ENCODE measurements at places on chromosomes 12 and 14.

- peak; percentile 4 for DNase-seq
Measured at GRCh38 chr14:47226877-47227520, 448.4 kb downstream of the MDGA2 start.

DNA sequence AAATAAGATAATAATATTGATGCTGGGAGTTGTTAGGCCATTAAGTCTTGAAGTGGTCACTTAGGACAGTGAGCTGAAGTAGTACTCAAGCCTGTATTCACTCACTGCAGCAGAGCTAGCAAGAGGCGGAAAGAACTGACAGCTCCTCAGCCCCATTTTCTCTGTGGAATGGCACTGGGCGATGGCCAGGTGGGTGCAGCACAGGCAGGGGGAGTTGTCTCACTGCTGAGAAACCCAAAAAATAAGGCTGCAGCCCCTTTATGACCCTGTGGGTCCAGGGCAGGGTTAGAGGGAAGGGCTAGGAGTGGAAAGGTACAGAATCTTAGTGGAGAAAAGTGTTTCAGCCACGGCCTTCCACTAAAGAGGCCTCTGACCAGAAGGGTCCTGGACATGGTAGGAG lies 35.5 kb downstream of the PDZRN4 start:
- DNase-seq = no peak

DNA sequence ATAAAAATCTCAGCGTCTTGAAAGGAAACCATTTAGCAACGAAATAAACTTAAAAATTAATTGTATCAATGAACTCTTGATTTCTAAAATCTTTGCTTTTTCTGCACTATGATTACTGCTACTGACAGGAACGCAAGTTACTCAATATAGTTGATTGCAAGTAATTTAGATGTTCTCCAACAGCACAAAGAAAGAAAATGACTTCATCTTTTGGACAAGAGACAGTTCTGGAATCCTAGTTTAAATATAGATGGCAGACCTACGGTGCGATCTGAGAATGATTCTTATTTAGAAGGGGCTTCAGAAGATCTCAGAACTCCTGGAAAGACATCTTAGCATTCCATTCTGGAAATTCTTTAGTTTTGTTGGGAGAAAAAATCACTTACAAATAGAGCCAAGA lies 1.4 kb upstream of the SUDS3 start:
- no peak for DNase-seq

GRCh38 chr12:13204428-13204827 lies 7.9 kb downstream of the EMP1 start:
- DNase-seq = no peak

GRCh38 chr12:66500841-66501240 lies 178.0 kb downstream of the GRIP1 start:
- no peak for DNase-seq

- no peak for DNase-seq
Measured at GRCh38 chr14:95510804-95511203, 5.6 kb downstream of the SYNE3 start.

GRCh38 chr12:34547276-34547675 lies 525.0 kb downstream of the ALG10 start:
- DNase-seq = no peak

DNA sequence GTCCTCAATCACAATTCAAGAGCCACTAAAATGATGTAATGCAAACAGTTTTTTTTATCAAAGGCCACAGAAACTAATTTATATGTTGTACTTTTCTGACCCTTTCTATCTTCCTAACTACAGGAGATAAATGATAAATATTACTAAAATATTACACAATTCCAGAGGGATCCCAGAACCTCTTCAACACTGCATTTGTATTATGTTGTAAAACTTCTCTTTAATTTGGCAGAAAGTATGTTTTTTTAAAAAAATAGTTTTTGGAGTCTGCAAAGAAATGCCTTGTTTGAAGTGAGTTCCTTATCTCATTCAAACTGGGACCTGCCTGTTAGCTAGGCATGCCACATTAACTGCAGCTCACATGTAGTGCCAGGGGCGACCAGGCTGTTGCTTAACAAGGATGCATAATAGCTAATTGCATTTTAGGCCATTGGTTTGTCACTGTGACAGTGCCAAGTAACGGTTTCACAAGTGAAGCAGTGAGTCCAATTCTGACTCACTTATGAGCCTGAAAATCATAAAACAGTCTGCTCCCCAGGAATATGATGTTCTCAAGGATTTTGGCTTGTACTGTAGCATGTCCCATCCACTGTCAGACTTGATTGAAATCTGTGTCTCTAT lies 266.9 kb downstream of the KTN1 start:
- no peak for DNase-seq

- no peak for DNase-seq
Measured at GRCh38 chr12:12408265-12408690, 51.4 kb downstream of the BORCS5 start.

- no peak for DNase-seq
Measured at GRCh38 chr12:26396402-26396801, 201.0 kb downstream of the SSPN start.

DNA sequence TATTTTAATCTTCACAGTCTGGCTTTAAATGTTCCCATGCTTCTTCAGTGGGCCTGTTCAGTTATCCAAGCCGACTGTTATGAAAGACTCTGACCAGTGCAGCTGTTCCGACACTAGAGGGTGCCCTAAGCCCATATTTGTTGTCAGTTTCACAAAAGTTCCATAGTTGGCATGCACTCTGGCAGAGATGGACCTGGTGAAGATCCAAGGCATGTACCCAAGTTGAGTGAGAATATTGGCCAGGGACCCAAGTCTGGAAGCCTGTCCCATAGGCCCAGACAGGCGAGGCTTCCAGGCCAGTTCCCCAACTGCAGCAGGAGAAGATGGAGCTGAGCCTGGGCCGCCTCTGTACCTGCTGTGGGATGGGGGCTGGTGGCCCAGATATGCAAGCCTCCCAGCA lies 27.4 kb upstream of the GUCY2C start:
- peak; percentile 59 for DNase-seq

DNA sequence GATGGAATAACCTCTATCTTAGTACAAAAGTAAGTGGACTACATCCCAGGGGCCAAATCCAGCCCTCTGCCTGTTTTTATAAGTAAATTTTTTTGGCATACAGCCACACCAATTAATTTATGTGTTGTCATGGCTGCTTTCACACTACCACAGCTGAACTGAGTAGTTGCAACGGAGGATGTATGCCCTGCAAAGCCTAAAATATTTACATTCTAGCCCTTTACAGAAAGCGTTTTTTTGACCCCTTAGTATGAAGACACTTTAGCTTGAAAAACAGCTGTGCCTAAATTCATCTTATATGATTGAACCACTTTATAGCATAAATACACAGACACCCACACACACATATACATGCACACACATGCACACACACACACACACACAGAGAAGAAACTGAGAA lies 501.6 kb downstream of the EGLN3 start:
- no peak for DNase-seq

DNA sequence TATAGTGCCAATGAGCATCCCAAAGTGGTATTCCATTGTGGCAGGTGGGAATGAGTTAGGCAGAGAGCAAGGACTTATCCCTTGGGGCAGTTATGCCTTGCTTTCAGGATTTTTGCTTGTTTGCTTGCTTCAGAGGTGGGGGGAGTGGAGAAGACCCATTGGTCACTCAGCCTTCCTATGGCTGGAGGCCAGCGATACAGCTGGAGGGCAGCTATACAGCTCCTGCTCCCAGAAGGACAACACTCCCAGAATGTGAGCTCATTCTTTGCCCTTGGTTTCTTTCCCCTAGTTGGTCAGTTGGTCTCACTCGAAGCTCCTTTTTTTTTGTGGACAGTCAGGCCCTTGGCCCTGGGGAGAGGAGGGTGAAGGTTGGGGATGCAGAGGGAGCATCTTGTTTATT lies 14.5 kb downstream of the KRT83 start:
- DNase-seq = no peak

GRCh38 chr14:70052990-70053389 lies 135.8 kb downstream of the SLC8A3 start:
- DNase-seq = peak; percentile 56

DNA sequence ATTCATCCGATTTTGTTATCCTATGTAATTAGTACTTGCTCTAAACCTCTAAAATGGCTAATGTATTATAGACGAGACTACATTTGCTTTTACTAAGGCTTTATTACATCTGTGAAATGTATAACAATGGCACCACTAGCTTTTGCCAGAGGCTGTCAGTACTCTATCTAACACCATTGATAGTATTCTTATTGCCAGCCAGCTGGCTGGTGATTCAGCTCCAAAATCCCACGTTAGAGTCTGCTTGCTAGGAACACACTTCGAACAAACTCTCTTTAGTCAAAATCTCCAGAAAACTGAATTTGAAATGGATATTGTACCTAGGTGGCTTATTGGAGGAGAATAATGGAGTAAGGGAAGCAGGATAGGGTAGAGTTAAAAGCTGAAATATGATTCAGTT lies 839.2 kb downstream of the SLC6A15 start:
- DNase-seq = no peak

DNA sequence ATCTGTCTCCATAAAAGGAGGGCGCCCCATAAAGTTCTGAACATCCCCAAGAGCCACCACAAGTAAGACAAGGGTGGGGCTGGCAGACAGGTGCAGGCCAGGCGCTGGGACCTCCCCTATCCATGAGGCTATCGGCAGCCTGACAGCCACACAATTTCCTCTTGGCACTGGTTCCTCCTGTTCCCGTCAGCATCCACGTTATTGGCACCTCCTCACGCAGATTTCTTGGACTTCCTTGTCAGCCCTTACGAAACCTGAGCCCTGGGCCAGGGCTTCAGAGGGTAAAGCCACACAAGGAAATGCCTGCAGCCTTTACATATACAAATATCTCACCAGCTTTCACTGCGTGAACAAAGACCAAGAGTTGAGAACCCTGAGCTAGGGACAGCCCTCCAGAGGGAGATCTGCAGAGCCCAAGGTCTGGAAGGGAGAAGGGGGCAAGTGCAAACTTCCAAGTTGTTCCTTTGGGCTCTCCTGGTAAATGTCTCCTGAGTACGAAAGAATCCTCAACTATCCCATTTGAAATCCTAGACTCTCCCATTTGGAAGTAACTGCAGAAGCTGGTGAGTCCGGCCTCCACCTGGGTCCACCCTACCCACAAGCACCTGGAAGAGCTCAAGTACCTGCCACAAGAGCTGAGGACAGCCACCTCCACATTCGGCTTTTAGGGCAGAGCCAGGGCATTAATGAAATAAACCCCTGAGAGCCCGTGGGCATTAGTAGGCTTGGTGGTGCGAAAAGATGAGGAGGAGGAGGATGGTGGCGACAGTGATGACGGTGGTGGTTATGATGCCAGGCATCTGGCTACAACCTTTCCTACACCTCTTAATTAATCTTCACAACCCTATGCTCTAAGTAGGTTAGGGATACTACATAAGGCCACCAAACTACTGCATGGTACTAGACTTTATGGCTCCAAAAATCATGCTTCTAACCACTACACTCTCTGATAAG lies 5.5 kb upstream of the TC2N start:
- DNase-seq = peak; percentile 58

DNA sequence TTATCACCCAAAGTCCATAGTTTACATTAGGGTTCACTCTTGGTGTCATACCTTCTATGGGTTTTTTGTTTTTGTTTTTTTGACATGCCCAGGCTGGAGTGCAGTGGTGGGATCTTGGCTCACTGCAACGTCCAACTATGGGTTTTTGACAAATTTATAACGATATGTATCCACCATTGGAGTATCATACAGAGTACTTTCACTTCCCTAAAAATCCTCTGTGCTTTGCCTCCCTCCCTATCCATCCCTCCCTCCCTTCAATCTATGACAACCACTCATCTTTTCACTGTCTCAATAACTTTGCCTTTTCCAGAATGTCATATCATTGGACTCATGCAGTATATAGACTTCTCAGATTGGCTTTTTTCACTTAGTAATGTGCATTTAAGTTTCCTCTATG lies 139.0 kb upstream of the CCDC198 start:
- DNase-seq = no peak

- peak; percentile 97 for DNase-seq
Measured at GRCh38 chr12:123633379-123634141, at the start of the genes EIF2B1 and GTF2H3. TSS of gene EIF2B1 (minus strand) at chr12:123633686. CDS start at chr12:123633557, 129 bp downstream. TSS of gene GTF2H3 (plus strand) at chr12:123633829. CDS start at chr12:123633860, 31 bp downstream.

- peak; percentile 76 for DNase-seq
Measured at GRCh38 chr12:118055144-118055557, 5.8 kb downstream of the WSB2 start.

GRCh38 chr12:21774358-21775132 lies at the start of gene KCNJ8:
TSS of gene KCNJ8 (minus strand) at chr12:21774706. CDS start at chr12:21773616, 1,090 bp downstream.
- no peak for DNase-seq

- no peak for DNase-seq
Measured at GRCh38 chr12:22188431-22188830, 142.4 kb downstream of the CMAS start.

GRCh38 chr12:62351326-62351725 lies 91.1 kb downstream of the USP15 start:
- DNase-seq = no peak

- no peak for DNase-seq
Measured at GRCh38 chr14:73833530-73834260, 17.9 kb upstream of the PTGR2 start.

GRCh38 chr12:124571556-124571955 lies 4.1 kb upstream of the NCOR2 start:
- DNase-seq = no peak

- DNase-seq = no peak
Measured at GRCh38 chr12:130780880-130781575, 58.0 kb downstream of the STX2 start.

DNA sequence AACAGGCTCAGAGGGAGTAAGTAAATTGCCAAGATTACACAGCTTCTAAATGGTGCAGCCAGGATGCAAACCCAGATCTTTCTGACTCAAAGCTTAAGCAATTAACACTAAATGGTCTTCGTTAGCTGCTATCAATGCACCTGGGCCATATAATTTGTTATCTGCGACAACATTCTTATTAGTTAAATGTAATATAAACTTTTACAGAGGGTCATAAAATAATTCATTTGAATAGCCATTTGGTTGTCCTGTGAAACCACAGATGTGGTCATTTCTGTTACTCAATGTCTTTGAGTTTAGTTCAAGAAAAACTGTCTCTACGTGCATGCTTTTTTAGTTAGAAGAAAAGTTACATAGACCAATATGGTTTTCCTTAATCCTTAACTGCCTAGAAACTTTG lies 22.1 kb upstream of the NAP1L1 start:
- no peak for DNase-seq

DNA sequence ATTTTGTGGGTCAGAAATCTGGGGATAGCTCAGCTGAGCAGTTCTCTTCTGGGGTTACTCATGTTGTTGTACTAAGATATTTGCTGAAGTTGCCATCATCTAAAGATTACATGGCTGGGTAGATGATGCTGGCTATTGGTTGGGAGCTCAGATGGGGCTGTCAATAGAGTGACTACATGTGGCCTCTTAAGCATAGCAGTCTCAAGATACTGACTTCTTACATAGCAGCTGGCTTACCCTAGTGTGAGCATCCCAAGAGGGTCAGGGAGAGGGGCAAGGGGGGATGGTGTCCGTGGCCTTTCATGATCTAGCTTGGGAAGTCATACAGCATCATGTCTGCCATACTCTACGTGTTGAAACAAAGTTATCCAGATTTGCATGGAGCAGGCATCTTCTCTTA lies 90.1 kb upstream of the HMGA2 start:
- no peak for DNase-seq

GRCh38 chr12:48965298-48965838 lies 6.2 kb downstream of the WNT10B start:
- no peak for DNase-seq

DNA sequence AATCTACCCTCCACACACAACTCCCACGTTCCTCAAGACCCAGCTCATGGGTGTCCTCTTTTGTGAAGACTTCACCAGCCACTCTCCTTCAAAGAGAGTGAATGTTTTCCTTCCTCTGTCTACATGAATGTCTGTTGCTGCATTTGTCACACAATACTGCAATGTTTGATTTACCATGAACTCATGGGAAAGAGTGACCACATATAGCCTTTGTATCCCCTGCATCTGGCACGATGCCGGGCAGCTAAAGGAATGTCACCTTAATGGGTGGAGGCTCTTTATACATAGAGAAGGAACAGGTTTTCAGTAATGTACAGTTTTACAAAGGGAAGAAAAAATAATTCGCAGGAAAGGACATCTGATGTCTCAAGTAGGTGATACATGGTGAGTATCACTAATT lies 12.1 kb upstream of the BCDIN3D start:
- no peak for DNase-seq
